ENCODE measurements at places on chromosomes 2 and 18.
A peak's percentile ranks its signal among the peaks of the same experiment; 100 is the strongest.

GRCh38 chr2:224191465-224191864 is 152.4 kb upstream of the SERPINE2 start:
- no peak for DNase-seq

GRCh38 chr2:218895326-218895725 is 14.7 kb downstream of the WNT10A start:
- no peak for DNase-seq

DNA sequence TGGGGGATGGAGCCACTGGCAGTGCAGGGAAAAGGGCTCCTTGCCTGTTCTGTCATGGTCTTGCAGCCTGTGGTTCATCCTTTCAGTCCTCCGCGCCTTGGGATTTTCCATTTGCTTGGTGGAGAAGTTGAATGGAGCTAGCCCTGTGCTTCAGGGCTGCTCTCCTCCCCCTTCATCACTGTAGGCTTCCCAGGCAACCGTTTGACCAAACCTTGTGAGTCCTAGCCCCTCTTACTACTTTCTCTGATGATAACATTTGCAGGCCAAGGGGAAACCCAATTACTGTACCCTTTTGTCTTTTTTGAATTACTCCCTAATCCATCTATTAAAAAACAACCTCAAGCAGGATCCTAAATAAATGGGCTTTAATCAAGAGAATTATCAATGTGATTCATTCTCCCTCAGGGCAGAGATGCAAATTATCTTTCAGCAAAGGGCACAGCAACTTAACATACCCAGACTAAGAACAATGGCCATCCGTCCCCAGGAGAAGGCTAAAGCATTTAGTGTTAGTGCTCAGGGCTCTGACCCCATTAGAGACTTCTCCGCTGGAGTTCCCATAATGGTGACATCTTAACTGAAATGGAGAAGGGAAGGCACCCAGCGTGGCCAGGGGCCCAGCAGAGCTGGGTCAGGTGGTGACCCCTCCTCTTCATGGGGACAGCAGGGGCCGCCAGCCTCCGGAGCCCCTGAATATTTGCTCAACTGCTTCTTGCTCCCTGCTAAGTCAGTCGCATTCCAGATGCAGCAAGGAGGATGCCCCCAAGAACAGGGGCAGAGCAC is 40.7 kb downstream of the RHOB start:
- DNase-seq = no peak

DNA sequence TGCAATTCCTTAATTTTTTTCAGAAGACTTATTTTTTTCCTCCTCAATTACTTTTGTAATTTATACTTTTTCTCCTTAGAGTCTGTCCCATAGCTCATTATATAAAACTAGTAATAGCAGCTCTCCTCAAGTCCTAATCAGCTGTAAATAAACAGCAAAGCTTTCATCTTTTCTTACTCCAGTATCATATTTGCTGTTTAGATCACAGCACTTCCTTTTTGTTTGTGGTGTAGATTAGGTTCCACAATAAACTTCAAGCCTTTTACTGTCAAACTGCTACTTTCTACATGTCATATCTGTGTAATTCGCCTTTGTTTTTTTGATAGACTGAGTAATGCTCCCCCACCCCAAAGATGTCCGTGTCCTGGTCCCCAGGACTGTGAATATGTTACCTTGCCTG is 25.5 kb downstream of the GCG start:
- no peak for DNase-seq

- no peak for DNase-seq
These were observed 868 bp downstream of the INO80D start for GRCh38 chr2:206084870-206085741.

DNA sequence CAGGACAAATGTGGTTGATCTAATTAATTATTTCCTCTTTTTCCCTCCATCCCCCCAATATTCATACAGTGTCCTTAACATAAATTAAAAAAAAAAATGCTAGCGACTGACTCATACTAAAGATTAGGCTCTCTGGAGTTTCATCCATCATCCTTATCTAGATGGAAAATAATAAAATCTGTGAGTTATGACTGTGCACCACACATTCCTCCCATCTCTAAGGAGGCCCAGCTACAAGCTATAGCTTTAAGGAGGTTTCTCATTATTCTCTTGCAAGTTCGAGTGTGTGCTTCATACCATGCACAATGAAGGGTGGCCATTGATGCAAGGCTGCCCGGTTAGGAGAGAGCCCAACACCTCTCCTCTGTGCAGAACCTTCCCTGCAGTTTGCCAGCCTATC is 77.3 kb downstream of the XDH start:
- DNase-seq = no peak

GRCh38 chr2:26942543-26943295 is 27.7 kb upstream of the MAPRE3 start:
- DNase-seq = peak; percentile 36

DNA sequence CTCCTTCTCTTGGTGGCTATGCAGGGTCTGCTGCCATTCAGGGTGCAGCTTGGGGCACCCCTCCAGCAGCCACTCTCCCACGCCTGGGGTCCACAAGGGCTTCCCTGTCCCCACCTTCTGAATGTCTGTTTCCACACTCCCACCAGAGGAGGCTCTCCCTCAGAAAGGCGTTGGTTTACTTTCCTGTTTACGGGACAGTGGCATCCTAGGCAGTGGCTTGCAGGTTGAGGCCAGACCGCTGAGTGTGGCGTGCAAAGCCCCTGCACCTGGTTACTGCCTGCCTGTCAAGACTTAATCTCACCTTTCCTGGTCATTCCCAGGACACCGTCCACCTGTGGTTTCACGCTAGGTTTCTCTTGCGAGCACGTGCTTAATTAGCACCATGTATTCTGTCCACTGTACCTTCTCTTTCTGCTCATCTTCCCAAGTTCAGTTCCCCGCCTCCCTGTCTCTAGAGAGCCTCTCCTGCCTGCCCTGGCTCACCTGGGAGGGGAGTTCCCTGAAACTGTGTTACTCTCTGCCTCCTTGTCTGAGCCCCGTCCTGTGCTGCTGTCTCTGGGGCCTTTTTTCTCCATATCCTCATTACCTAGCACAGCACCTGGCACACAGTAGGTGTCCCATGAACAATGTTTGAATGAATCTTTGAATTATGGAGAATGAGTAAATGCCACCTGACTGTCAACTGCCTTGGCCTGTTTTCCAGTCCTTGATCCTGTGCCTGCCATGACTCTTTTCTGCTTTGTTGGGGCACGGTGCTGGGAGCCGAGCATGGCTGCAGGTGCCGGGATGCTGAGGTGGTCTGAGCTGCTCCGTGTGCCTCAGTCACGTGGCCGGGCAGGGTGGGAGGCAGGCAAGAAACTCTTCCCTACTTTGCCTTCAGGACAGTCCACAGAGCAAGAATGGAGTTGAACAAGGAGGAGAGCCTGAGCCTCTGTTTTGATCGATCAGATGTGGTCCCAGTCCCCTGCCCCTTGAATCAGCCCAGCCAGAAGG is 56.4 kb downstream of the ARHGEF4 start:
- DNase-seq = no peak

GRCh38 chr2:216017365-216017764 is 4.0 kb upstream of the MREG start:
- DNase-seq = no peak

GRCh38 chr18:59884351-59884750 is 15.4 kb upstream of the PMAIP1 start:
- DNase-seq = no peak

- no peak for DNase-seq
These were observed 201.0 kb downstream of the CAMKMT start for GRCh38 chr2:44562737-44563136.

Data from stimulated activated CD8-positive, alpha-beta memory T cell treated with anti-CD3 and anti-CD28 coated beads, Interleukin-4, amount 100 ng/mL, for 1 hour (primary cell).